ENCODE measurements at places on chromosomes 4 and X.

DNA sequence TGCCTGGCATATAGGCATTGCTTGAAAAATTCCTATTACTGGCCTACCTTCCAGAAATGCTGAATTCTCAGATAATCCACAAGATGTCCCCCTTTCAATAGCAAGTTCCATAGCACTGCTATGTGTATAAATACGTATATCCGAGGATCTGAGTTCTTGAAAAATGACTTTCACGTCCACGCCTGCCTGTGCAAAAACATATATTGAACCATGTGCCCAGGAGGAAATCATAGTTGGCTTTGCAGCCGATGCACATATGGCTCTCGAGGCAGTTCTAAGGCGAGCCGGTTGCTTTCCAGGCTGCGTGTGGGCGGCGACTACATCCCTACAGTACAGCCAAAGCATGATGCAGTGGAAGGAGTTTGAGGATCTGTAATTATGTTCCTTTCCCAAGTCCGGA lies 55.4 kb upstream of the ESX1 start:
- no peak for DNase-seq

GRCh38 chr4:119014658-119015057 lies 121.0 kb upstream of the MYOZ2 start:
- no peak for DNase-seq

- DNase-seq, result no peak
Observed at GRCh38 chr4:26429910-26430309, 60.4 kb downstream of the CCKAR start.

DNA sequence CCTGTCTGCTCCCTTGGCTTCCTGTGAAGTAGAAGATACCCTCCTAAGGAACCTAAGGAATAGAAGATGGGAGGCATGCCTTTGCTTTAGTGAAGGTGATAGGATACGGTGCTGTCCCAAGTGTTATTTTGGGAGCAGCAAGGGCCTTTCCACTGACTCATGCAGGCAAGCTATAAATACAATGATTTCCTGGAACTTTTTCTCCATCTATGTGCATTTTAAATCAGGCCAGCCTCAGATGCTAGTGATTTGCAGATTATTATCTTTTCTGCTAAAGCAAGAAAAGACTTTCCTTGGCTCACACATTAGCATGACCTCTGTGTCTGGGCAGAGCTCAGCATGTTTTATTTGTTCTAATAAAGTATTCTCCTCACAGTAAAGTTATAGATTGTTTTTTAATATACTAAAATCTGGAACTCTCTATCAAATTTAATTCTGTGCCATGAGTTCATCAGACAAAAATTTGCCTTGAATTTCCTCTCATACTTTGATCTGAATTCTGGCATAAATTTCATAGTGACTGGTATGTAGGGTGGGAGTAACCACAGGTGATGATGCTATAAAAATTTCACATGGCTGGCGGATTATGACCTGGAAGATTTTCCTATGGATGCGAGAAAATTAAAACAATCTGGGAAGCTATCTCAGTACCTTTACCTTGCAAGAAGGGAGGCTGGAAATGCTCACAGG lies 131.7 kb downstream of the REPS2 start:
- DNase-seq, result no peak

DNA sequence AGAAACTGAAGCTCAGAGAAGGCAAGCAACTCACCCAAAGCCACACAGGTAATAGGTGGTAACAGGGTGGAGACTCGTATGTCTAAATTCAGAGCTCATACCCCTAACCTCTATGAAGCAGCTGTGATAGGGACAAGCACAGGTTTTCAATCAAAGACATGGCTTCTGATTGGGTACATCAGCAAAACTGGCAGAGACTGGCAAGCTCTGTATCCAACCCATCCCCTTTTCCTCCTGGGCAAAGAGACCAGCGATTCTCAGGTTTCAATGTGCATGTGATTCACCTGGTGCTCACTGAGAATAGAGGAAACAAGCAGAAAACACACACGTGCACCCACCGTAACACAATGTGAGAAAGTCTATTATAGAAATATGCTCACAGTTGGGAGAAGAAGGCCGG lies 153.0 kb downstream of the SMIM20 start:
- no peak for DNase-seq

- DNase-seq, result no peak
Observed at GRCh38 chr4:74368596-74368995, 3.7 kb downstream of the EREG start.

DNA sequence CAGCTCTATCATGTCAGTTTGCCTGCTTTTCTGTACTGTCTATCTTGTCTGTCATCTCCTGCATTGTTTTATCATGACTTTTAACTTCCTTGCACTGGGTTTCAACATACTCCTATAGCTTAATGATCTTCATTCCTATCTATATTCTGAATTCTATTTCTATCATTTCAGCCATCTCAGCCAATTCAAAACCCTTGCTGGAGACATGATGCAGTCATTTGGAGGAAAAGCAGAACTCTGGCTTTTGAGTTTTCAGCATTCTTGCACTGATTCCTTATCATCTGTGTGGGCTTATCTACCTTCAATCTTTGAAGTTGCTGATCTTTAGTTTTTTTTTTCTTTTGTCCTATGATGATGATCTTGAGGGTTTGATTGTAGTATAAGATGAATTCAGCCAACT lies 493.8 kb upstream of the GALNT7 start:
- no peak for DNase-seq

DNA sequence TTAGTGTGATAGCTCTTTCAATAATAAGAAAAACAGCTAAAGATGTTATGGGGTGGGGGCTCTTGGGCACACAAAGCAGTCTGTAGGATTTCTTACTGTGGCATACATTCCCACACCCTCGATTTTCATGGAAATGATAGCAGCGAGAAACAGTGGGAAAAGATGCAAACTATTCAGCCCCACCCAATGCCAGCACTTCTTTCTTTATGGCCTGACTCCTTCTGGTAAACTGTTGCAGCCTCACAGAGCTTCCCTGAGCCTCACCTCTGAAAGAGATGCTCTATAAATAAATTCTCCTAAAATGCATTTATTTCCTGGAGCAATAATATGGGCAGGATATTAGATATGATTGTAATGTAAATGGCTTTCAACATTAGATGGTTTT lies 910 bp downstream of the ANK2 start:
- no peak for DNase-seq

- no peak for DNase-seq
Observed at GRCh38 chrX:153494061-153494460, 719 bp upstream of the BGN start.

DNA sequence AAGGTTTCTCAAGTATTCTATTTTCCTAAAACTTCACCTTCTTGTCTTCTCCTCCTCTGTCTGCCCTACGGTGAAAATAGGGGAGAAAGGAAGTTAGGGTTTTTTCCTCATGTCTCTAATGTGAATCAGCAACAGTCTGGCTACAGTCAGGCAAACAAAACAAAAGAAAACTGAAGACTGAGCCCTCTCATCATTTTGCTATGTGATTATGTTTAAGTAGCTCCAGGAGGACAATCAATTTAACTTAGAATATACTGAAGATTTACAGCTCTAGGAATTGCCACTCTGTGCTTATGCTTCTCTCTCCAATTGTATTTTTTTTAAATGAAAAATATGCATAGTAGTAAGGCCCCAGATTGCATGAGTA lies 316.2 kb downstream of the GPAT3 start:
- DNase-seq, result no peak

GRCh38 chr4:1523506-1523905 lies 117.3 kb upstream of the NKX1-1 start:
- DNase-seq, result no peak

DNA sequence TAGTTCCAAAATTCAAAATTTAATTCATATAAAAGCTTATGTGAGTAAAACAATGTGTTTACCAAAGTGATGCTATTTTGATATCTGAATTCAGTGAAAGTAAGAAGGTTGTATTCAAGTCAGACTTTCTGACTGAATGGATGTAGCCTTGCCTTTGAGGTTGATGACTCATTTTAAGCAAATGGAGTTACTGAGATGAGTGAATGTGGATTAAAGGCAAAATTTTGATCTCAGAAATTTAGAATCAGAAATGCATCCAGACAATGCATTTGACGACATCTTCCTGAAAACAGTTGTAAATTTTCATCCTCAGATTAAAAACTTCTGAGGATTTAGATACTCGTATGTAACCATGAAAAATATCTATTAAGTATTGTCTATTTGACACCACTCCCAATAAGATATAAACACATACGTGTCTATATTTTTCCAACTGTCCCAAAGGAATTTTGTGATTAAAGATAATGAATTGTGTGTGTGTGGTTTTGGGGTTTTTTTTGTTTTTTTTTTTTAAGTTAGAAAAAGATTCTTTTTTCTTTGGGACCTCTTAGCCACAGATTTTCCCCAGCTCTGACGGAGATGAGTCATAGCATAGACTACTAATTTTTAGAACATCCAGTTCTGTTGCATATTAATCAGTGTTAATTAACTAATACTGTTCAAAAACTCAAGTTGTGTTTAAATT lies 34.4 kb downstream of the NFKB1 start:
- DNase-seq, result no peak
